Osteocyte (in vitro differentiated cells): ENCODE measurements at places on chromosomes 16 and 17. TPM values are rescaled to one million over a fixed set of nuclear protein-coding genes. Genes with fewer than 3 reads are reported as not detected.

DNA sequence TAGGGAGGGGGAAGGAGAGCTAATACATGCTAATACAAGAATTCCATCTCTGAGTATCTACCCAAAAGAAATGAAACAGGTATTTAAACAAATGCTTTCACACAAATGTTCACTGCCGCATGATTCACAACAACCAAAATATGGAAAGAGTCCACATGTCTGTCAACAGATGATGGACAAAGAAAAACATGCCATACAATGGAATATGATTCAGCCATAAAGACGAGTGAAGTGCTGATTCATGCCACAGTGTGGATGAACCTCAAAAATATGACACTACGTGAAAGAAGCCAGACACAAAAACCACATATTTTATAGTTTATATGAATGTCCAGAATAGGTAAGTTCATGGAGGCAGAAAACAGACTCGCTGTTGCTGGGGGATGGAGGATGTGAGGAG is 321.4 kb downstream of the FOXL1 start:
- DNase-seq, result no peak
- H3K27ac ChIP-seq, result peak overlapping the region; percentile 43
- no peaks in the 10 kb centered on the region for H3K36me3 ChIP-seq
- H3K27me3 ChIP-seq, result no peaks in the 10 kb centered on the region

- peaks cover 36% of the 10 kb centered on the region for H3K4me1 ChIP-seq
- no peaks in the 10 kb centered on the region for H3K36me3 ChIP-seq
- no peak overlapping the region for H3K4me3 ChIP-seq
- no peaks in the 10 kb centered on the region for H3K27me3 ChIP-seq
- H3K27ac ChIP-seq, result no peak overlapping the region
Observed at GRCh38 chr16:64364016-64364415, 757.8 kb downstream of the CDH11 start.

DNA sequence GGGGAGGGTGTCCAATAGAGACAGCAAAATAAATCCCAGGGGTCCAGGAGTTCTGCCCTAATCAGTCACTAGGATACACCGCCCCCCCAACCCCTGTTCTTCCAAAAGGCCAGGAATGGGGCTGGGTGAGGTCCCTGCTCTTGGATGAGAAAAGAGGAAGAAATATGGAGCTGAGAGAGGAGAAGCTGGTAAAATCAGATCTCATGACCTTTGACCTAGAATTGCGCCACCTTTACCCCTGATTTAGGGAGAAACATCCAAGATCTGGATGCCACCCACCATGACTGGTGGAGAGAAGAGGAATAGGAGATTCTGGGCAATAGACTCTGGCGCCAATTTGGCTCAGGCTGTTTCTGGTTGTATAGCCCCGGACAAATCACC is 707 bp upstream of the CACNB1 start:
- DNase-seq, result no peak
- H3K27me3 ChIP-seq, result no peaks in the 10 kb centered on the region
- H3K4me3 ChIP-seq, result peak overlapping the region; percentile 76
- peaks cover 51% of the 10 kb centered on the region for H3K4me1 ChIP-seq

- H3K4me3 ChIP-seq, result peak overlapping the region; percentile 77
- DNase-seq, result peak; percentile 75
- H3K27ac ChIP-seq, result peak overlapping the region; percentile 88
- peaks cover 20% of the 10 kb centered on the region for H3K4me1 ChIP-seq
- H3K27me3 ChIP-seq, result peaks cover 33% of the 10 kb centered on the region
Observed at GRCh38 chr16:90077757-90078578, 837 bp upstream of the PRDM7 start.

The CD300LB gene
- total RNA-seq, result not detected in 2 replicates

The TMEM94 gene
- total RNA-seq, result 71.2 and 78.4 TPM in 2 replicates
